T-helper 2 cell treated with Interferon-gamma antibody and Interleukin-4, amounts not matched to agents 5 μg/mL and 100 μg/mL, for 36 hours (primary cell): ENCODE measurements at places on chromosomes 7 and 10.
A peak's percentile ranks its signal among the peaks of the same experiment; 100 is the strongest.

DNA sequence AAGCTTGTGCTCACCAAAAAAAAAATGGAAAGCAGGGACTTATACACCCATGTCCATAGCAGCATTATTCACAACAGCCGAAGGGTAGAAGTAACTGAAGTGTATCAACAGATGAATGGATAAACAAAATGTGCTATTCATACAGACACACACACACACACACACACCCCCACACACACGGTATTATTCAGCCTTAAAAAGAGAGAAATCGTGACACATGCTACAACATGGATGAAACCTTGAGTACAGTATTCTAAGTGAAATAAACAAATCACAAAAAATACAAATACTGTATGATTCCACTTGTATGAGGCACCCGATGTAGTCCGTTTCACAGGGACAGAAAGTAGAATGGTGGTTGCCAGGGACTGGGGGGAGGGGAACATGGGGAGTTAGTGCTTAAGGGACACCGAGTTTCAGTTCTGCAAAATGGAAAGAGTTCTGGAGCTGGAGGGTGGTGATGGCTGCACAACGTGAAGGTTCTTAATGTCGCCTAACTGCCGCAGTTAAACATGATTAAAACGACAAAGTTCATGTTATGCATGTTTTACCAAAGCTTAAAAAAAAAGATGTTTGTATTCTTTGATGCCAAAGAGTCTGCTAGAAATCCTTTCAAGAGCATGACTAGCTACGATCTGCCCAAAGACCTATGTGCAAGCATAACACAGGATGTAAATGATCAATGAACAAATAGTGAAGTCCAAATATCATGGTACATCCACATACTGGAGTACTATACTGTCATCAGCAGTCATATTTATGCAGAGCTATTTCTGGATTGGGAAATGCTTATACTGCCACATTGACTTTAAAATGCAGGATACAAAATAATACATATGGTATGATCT lies 7.2 kb downstream of the TNS3 start:
- DNase-seq = no peak
- H3K27me3 ChIP-seq = peaks cover 19% of the 10 kb centered on the region
- H3K36me3 ChIP-seq = no peaks in the 10 kb centered on the region
- peaks cover 3% of the 10 kb centered on the region for H3K4me1 ChIP-seq

GRCh38 chr7:30436046-30436445 lies 42.5 kb downstream of the NOD1 start:
- H3K27me3 ChIP-seq = no peaks in the 10 kb centered on the region
- peaks cover under 1% of the 10 kb centered on the region for H3K4me1 ChIP-seq
- no peak overlapping the region for H3K4me3 ChIP-seq
- H3K27ac ChIP-seq = no peak overlapping the region

GRCh38 chr7:916291-916941 lies 38.1 kb downstream of the ADAP1 start:
- DNase-seq = no peak
- peaks cover 4% of the 10 kb centered on the region for H3K36me3 ChIP-seq
- no peaks in the 10 kb centered on the region for H3K27me3 ChIP-seq

GRCh38 chr10:17669185-17669872 lies 25.4 kb downstream of the STAM start:
- H3K36me3 ChIP-seq = peaks cover 20% of the 10 kb centered on the region
- H3K27ac ChIP-seq = peak overlapping the region; percentile 74
- DNase-seq = no peak
- peak overlapping the region; percentile 54 for H3K4me3 ChIP-seq
- H3K4me1 ChIP-seq = peaks cover 53% of the 10 kb centered on the region

- DNase-seq = peak; percentile 42
- H3K4me1 ChIP-seq = peaks cover 19% of the 10 kb centered on the region
- peaks cover 2% of the 10 kb centered on the region for H3K27me3 ChIP-seq
- no peak overlapping the region for H3K27ac ChIP-seq
- no peak overlapping the region for H3K4me3 ChIP-seq
These were observed 34.8 kb upstream of the TNPO3 start for GRCh38 chr7:129089521-129090212.

GRCh38 chr10:116919706-116920105 lies 70.4 kb downstream of the ENO4 start:
- DNase-seq = no peak
- peaks cover 3% of the 10 kb centered on the region for H3K27me3 ChIP-seq
- no peak overlapping the region for H3K27ac ChIP-seq

GRCh38 chr10:10869592-10869991 lies 148.1 kb upstream of the CELF2 start:
- peak overlapping the region; percentile 6 for H3K27ac ChIP-seq
- no peak overlapping the region for H3K4me3 ChIP-seq
- no peaks in the 10 kb centered on the region for H3K36me3 ChIP-seq
- H3K27me3 ChIP-seq = peaks cover 20% of the 10 kb centered on the region
- peaks cover 2% of the 10 kb centered on the region for H3K4me1 ChIP-seq
- DNase-seq = no peak

DNA sequence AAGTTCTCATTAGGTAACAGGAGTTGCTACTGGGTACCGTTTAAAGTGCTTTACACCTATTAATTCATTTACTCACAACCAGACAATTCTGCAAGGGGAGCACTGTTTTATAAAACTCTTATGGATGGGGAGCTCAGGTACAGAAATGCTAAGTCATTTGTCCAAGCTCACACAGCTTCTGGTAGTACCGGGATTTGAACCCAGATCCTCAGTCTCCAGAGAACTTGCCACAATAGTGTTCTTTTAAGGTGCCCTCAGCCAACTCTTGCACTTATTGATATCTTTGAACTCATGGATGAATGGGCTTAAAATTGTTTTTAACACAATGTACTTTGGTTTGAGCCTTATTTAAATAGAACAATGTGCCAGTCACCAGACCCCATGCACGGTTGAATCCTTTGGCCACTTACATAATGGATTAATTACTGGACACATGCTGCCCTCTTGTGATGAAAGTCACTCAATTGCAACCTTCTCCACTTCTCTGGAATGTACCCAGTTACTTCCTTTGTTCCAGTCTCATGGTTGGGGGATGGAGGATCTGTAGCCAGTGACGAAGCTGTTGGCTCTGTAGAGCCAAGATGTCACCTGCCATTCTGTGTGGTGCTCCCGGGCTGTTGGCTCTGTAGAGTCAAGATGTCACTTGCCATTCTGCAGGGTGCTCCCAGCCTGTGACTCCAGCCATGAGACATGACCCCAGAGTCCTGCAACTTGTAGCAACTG lies 65.6 kb downstream of the NOD1 start:
- no peaks in the 10 kb centered on the region for H3K36me3 ChIP-seq
- H3K4me1 ChIP-seq = no peaks in the 10 kb centered on the region
- no peak overlapping the region for H3K4me3 ChIP-seq
- H3K27ac ChIP-seq = no peak overlapping the region
- no peak for DNase-seq

DNA sequence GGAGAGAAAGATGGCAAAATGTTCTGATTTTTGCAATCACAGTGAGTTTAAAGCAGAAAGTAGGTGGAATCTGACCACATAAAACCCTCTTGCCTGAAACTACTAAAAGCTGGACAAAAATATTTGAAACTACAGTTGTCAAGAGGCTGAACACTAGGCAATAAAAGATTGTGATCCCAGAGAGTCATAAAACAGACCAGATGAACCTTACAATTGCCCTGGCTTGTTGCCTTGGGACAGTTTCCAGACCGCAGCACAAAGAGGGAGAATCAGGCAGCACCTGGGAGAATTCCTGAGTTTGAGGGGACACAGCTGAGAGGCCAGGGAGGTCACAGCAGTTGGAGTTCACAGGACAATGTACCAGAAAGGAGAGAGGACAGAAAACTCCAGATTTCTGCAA lies 107.3 kb upstream of the NANOS1 start:
- no peaks in the 10 kb centered on the region for H3K36me3 ChIP-seq
- no peak overlapping the region for H3K4me3 ChIP-seq
- H3K4me1 ChIP-seq = no peaks in the 10 kb centered on the region
- H3K27me3 ChIP-seq = peaks cover 12% of the 10 kb centered on the region

GRCh38 chr10:60350400-60350799 lies 39.3 kb downstream of the ANK3 start:
- no peak overlapping the region for H3K27ac ChIP-seq
- no peak overlapping the region for H3K4me3 ChIP-seq
- no peak for DNase-seq
- no peaks in the 10 kb centered on the region for H3K4me1 ChIP-seq

- H3K27ac ChIP-seq = no peak overlapping the region
- H3K4me3 ChIP-seq = no peak overlapping the region
- peaks cover 2% of the 10 kb centered on the region for H3K36me3 ChIP-seq
- DNase-seq = no peak
- peaks cover 21% of the 10 kb centered on the region for H3K4me1 ChIP-seq
- no peaks in the 10 kb centered on the region for H3K27me3 ChIP-seq
These were observed 169.2 kb downstream of the SND1 start for GRCh38 chr7:127821146-127821545.

- H3K36me3 ChIP-seq = peaks cover 7% of the 10 kb centered on the region
- H3K27ac ChIP-seq = no peak overlapping the region
- no peak for DNase-seq
- no peak overlapping the region for H3K4me3 ChIP-seq
- H3K27me3 ChIP-seq = peaks cover 8% of the 10 kb centered on the region
These were observed 235.5 kb downstream of the ZEB1 start for GRCh38 chr10:31554556-31554955.

DNA sequence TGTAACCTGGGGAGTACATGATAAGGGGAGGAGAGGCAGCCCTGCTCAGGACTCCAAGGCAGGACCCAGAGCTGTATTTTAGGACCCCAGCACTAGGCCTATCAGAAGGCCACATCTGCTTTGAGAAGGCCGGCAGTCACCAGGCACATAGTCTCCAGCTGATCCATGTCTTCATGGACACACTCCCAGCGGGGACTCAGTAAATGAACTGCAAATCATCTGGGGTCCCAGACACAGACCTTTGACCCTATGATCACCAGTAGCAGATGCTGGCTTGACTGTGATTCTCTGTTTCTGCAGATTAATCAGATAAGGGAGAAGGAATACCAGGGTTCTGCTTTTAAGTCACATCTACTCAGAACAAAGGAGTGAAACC lies 341.4 kb upstream of the PODXL start:
- H3K27me3 ChIP-seq = no peaks in the 10 kb centered on the region
- no peak for DNase-seq
- peaks cover 5% of the 10 kb centered on the region for H3K4me1 ChIP-seq
- H3K27ac ChIP-seq = no peak overlapping the region

DNA sequence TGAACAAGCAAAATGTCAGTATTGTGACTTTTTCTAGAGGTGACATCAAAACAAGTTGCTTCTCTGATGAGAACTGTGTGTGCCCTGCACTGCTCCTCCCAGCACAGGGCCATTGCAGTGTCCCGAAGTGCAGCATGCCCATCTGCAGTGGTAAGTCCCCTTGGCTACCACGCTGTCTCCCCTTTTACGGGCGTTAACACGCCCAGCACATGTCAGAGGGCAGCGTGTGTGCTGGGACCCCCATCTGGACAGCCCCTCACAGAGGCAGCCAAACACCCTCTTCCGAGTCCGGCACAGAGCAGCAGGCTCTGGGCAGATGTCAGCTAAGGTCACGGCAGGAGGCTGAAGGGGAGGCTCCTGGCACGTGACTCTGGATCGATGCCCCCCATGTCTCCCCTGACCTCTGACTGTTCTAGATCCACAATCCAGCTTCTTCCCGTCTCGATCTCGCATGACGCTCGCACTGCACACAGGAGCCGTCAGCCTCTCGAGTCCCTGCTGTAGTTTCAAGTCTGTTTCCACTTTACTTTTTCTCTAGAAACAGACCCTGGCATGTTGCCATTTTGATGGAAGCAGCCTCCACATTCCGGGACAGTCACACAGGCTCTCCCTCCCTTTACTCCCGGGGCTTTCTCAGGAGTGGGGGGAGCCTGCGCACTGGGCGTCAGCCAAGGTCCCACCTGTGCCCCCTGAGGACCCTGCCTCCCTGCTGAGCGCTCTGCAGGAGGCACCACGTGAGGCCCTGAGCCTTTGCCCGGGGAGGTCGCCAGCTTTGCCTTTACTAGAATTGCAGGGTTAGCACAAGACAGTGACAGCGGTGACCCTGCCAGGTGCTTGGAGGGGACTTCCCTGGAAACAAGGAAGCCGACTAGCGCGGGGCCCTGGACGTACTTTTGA lies 133.8 kb downstream of the TCERG1L start:
- no peaks in the 10 kb centered on the region for H3K36me3 ChIP-seq
- no peaks in the 10 kb centered on the region for H3K27me3 ChIP-seq
- H3K27ac ChIP-seq = no peak overlapping the region

DNA sequence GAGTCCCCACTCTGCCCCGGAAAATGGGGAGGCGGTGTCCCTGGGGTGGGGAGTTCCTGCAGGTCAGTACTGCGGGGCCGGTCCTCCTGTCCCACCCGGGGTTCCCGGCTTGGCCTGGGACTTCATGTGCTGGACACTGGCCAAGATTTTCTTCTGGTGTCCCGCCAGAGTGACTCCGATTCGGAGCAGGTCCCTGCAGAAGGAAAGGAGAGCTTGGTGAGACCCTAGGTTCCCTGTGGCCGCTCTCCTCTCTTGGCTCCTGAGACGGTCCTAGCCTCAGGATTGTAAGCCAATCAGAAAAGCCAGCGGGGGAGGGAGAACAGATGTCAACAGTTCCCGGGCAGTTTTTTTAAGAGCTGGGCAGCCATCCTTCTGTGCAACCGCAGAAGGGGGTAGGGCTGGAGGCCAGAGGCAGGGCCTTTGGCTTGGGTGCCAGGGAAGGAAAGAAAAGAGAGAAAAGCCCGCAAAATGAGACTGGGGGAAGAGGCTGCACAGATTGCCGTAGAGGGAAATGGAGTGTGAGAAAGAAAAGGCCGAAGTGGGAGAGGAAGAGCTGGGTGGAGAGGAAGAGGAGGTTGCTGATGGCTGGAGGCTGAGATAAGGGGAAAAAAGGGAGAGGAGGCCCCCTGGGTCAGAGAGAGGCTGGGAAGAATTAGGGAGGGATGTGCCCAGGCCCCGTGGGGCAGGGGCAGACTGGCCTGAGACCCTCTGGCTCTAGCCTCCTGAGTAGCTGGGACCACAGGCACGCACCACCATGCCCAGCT lies 23.7 kb downstream of the EPHB4 start:
- DNase-seq = peak; percentile 63
- no peak overlapping the region for H3K27ac ChIP-seq
- H3K4me3 ChIP-seq = peak overlapping the region; percentile 25
- H3K27me3 ChIP-seq = peaks cover 3% of the 10 kb centered on the region
- H3K4me1 ChIP-seq = peaks cover 5% of the 10 kb centered on the region
- no peaks in the 10 kb centered on the region for H3K36me3 ChIP-seq

GRCh38 chr7:5314864-5315263 lies 32.1 kb downstream of the SLC29A4 start:
- H3K4me1 ChIP-seq = no peaks in the 10 kb centered on the region
- no peak overlapping the region for H3K4me3 ChIP-seq
- DNase-seq = no peak
- no peak overlapping the region for H3K27ac ChIP-seq
- H3K36me3 ChIP-seq = peaks cover 40% of the 10 kb centered on the region
- H3K27me3 ChIP-seq = no peaks in the 10 kb centered on the region
